Aorta (tissue), 5 donors: ENCODE measurements at places on chromosomes 1 and 21.

DNA sequence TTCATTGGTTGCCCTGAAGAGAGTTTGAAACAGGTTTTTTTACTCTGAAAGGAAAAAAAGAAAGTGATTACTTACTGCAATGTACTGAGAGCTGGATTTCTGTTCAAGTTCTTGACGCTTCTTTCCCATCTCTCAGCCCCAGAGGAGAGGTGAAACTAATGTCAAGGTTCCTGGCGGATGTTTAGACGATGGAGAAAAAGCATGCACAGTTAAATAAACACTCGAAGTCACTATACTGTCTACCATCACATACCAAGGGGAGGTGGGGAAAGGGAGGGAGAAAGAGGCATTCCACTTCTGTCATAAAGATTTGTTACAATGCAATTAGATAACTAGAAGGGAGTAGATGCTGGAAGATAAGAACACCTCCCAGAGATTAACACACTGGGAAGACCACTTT lies 177.0 kb upstream of the TNR start:
- no peak for DNase-seq

GRCh38 chr1:214557952-214558735 lies 6.7 kb upstream of the PTPN14 start:
- DNase-seq, result no peak

- no peak for DNase-seq
These were observed 265 bp downstream of the CD1B start for GRCh38 chr1:158331106-158331425.

- no peak for DNase-seq
These were observed 157.8 kb downstream of the SDCCAG8 start for GRCh38 chr1:243413431-243414151.

DNA sequence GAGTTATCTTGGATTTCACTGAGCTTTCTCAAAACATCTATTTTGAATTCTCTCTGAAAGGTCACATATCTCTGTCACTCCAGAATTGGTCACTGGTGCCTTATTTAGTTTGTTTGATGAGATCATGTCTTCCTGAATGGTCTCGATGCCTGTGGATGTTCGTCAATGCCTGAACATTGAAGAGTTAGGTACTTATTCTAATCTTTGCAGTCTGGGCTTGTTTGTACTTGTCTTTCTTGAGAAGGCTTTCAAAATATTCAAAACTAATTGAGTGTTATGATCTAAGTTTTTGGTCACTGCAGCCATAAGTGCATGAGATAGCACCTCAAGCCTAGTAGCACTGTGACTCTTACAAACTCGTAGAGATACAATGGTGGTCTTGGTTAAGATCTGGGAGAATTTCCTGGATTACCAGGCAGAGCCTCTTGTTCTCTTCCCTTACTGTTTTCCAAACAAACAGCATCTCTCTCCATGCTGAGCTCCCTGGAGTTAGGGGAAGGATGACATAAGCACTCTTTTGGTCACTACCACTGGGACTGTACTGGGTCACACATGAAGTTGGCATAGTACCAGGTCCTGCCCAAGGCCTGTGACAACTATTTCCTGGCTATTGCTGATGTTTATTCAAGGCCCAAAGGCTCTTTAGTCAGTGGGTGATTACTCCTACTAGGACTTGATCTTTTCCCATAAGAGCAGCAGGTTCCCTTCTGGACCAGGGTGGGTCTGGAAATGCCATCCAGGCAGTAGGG lies 25.6 kb downstream of the SLC22A15 start:
- DNase-seq, result no peak

DNA sequence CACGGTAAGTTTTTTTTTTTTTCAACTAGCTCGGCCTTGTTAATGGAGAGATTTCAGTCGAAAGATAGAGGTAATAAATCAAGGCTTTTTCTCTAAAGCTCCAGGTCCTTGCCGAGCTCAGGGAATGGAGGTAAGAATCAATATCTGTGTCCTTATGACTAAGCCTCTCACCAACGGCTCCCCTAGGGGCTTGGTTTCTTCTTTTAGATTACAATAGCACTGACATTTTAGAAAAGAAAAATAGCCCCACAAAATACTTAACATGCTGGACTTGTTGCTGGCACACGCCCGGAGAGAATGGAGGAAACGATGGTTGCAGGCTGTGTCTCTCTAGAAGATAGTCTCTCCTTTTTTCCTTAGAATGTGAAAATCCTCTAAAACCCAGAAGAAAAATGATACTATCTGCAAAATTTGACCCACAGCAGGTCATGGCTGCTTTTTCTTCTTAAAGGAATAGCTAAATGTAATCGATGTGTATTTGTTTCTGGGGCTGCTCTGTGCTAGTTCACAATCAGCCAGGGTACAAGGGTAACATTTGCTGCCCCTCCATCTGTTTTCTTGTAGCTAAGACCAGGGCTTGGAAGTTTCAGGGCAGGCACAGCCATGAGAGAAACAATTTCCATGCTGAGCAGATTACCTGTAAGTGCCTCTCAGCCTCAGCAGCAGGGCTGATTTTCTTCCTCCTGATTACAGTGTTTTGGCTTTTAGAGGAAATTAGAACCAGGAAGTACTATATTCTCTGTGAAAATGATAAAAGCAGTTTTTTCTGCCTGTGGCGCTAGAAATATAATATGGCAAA lies 86.2 kb upstream of the GNG12 start:
- no peak for DNase-seq

GRCh38 chr1:236733653-236734052 lies 47.4 kb downstream of the ACTN2 start:
- no peak for DNase-seq

DNA sequence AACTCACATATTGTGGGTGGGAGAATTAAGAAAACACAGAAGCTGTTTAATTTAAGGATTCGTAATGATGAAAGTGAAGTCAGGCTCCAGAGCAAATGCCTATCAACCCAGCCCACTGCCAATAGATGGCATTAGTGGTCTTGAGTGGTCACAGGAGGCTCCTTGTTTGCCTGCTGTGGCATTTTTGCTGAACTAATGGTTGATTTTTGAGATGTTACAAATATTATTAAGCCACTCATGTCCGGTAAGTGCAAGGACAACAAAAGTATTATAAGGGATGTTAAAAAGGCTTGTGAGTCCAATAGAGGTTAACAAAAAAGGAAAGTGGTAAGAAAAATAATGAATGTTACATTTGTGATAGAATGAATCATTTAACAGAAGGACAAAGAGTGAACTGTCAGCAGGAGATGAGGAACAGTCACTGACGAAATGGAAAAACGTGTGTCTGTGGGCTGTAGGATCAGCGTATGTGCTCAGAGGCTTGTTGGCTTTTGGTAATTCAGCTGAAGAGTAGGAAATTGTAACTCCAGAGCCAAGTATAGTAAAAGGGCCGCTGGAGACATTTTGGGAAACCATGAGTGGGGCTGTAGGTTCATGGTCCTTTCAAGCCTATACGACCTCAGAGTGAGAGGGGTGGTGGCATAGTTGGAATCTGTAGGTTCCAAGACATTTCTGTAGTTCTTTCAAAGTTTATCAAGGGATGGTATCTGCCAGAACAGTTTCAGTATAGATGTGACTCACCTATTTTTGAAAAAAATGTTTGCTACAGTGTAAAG lies 11.2 kb downstream of the SFT2D2 start:
- DNase-seq, result no peak

DNA sequence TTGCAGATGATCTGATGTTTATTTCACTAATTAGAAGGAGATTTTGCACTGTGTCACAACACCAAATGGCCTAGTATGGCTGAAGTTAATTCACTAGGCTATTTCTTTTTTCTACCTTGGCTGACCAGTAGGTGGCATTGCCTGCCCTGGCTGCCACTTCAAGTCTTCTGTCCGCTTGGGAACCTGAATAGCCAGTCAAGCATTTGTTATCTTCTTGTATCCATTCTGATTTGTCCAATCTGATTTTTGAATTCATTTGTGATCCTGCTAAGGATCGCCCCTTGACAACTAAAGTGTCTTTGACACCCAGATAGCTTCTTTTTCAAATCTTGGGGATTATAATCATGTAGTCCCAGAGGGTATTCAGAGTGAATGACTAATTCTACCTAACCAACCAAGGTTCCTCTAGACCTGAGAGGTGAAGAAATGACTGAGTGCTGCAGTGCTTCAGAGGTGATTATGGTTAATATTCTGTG lies 99.4 kb downstream of the GIPC2 start:
- no peak for DNase-seq

GRCh38 chr21:36297938-36298572 lies 21.9 kb upstream of the MORC3 start:
- DNase-seq, result peak; percentile 66

GRCh38 chr1:43035821-43036741 lies 77.4 kb upstream of the SLC2A1 start:
- DNase-seq, result no peak

DNA sequence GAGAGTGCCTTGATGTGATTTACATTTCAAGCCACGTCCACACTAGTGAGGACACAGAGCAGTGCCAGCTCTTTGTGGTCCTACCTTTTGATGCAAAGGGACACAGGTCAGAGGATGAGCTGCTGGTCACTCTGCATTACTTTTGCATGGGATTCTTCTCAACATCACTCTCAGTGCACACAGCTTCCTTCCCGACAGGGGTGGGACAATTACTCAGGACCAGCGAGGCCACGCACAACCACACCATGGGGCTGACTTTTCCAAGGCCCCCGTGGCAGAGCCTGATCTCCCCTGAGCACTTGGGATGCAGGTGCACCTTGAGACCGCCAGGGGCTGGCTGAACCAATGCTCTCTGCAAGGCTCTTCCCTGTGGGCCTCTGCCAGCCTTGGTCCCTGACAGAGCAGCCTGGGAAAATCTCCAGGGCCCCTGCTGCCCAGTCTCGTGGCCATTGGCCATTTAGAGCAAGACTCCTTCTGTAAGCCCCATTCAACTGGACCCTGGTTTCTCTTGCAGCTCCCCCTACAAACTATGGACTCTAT lies 13.2 kb upstream of the PRAMEF12 start:
- DNase-seq, result no peak

DNA sequence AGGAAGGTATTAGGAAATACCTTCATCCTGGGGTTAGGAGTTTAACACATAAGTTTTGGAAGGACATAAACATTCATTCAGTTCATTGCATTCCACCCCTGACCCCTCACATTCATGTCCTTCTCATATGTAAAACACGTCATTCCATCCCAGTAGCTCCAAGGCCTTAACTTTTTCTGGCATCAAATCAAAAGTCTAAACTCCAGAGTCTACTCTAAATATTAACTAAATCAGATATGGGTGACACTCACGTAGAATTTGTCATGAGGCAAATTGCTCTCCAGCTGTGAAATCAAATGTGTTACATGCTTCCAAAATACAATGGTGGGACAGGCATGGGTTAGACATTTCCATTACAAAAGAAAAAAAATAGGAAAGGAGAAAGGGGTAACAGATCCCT lies 298.2 kb upstream of the LRRC7 start:
- no peak for DNase-seq

DNA sequence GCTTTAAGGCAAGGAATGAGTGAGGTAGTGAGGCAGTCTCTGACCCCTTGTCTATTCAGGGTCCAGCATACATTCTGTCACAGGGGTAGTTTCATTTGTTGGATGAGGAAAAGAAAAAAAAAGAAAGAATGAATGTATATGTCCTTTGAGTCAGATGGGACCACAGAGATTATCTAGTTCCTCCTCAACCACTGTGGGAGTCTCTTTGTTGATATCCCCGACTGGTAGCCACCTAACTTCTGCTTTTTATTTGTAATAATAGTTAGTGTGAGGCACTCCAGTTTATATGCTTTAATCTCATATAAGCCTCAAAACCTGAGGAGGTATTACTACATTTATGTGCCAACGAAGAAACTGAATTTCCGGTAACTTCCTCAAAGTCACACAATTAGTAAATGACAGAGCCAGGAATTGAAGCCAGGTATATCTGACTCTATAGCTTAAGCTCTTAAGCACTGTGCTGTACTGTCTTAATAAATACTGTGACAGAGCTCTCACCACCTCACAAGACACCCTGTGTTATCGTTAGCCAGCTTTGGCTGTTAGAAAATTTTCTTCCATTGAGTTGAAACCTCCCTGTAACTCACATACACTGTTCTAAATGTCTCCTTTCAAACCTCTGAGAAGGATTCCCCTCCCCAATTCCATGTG lies 82.2 kb downstream of the MDM4 start:
- no peak for DNase-seq

GRCh38 chr1:54310439-54311328 lies 95.5 kb downstream of the SSBP3 start:
- DNase-seq, result no peak

- no peak for DNase-seq
These were observed 652.2 kb upstream of the USP24 start for GRCh38 chr1:55867304-55867843.

GRCh38 chr1:115140442-115141144 lies 51.3 kb upstream of the TSPAN2 start:
- no peak for DNase-seq

GRCh38 chr1:82446955-82447354 lies 646.2 kb downstream of the ADGRL2 start:
- no peak for DNase-seq

DNA sequence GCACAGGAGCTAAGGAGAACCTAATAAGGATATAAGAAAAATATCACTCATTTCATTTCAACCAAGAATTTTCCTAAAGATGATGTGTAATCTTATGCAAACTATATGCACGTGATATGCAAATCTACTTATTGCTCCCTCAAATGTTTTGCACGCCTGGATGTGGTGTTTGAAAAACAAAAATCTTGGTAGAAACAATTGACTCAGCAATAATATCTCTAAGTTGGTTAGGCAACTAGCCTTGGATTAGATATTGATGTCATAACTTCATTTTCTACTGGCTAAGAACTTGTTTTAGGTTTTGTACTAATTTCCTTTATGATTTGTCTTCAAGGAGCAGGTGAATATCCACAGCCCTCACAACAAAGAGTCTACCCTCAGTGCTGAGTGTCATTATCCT lies 164.6 kb downstream of the TM2D1 start:
- DNase-seq, result no peak

GRCh38 chr1:16927256-16927655 lies 5.5 kb downstream of the CROCC start:
- DNase-seq, result peak; percentile 67

DNA sequence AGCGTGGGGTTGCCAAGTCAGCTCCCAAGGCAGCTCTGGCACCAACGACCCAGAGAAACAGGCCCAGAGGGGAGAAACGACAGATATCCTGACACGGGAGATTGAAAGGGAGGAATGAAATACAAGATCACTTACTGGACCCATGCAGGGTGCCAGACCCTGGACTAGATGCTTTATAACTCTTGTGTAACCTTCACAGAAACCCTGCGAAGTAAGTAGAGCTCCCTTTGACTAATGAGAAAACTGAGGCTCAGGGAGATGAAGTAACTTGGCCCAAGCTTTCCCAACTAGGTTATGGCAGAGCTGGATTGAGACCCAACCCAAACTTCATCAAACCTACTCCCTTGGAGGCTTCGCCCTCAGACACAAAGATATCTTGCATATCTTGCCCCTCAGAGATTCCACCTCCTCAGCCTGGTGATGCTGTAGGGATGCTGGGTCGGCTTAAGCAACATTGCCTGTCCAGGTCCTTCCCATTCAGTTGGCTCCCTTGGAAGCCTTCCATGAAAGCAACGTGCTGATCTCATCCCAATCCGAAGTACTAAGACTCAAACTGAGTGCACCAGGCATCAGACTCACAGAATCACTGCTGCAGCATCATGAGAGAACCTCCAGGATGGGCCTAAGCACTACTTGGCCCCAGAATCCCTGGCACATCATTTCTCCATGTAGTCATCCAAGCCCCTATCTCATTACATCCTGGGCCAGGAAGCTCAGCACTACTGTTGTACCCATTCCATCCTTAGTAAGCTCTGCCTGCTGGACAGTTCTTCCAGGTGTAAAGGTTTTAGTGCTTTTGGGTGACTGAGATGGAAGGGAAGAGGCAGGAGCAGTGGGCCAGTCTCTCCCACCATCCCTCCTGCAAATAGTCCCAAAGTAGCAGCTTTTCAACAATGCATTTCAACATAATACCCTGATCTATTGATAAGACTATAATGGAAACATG lies 1.1 kb upstream of the IGSF9 start:
- DNase-seq, result peak; percentile 12

GRCh38 chr1:62998845-62999649 lies 215.1 kb downstream of the ATG4C start:
- no peak for DNase-seq
